ENCODE measurements at places on chromosomes 5 and 9.

GRCh38 chr5:156981481-156981880 lies 18.5 kb upstream of the TIMD4 start:
- no peak for DNase-seq

- DNase-seq: no peak
Measured at GRCh38 chr5:117245130-117245529, 670.5 kb upstream of the SEMA6A start.

- DNase-seq: no peak
Measured at GRCh38 chr9:90296539-90296938, 346.1 kb downstream of the DIRAS2 start.

DNA sequence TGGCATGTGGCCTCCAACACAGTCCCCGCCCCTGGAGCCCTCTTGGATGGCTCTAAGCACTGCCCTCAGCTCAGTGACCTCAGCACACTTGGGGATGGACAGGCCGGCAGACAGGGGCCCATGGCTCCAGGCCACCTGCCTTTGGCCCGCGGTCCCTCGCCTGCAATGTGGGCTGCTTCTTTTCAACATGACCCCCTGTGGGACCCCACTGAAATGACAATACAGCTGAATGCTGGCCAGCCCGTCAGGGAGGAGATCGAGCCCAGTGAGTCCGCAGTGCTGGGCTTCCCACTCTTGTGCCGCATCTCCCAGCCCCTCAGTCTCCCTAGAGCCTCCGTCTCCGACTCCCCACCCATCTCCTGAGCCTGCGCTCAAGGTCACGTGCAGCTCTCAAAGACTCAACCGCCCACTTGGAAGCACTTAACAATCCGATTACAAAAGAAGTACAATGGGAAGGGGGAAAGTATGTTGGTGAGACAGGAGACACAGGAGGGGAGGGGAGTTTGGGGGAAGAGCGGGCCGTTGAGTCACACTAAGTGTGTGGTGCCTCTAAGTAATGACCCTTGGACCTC lies 238.9 kb downstream of the HSPA4 start:
- no peak for DNase-seq

DNA sequence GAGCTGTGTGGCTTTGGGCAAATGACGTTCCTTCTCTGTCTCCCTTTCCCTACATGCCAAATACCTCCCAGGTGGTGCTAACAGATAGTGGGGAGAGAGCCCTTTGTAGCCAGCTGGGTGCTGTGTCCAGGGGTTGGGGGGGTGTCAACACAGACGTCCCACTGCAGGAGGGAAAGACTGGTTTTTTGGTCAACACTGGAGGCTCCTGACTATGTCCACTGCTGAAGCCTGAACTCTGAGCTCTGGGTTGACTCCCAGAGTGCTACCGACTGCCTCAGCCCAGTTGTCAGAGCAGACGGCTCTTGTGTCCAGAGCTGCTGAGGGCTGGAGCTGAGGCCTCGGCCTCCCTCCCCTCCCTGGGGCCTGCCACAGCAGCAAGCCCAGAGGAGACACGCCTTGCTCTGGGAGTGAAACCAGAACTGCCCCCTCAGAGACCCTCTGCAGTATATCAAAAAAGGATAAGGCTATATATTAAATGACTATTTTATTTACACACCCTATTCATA lies 14.8 kb upstream of the SLC25A51 start:
- no peak for DNase-seq

- no peak for DNase-seq
Measured at GRCh38 chr9:134965851-134966250, 48.1 kb upstream of the FCN1 start.

GRCh38 chr9:106689089-106689488 lies 173.9 kb upstream of the ZNF462 start:
- DNase-seq: no peak

DNA sequence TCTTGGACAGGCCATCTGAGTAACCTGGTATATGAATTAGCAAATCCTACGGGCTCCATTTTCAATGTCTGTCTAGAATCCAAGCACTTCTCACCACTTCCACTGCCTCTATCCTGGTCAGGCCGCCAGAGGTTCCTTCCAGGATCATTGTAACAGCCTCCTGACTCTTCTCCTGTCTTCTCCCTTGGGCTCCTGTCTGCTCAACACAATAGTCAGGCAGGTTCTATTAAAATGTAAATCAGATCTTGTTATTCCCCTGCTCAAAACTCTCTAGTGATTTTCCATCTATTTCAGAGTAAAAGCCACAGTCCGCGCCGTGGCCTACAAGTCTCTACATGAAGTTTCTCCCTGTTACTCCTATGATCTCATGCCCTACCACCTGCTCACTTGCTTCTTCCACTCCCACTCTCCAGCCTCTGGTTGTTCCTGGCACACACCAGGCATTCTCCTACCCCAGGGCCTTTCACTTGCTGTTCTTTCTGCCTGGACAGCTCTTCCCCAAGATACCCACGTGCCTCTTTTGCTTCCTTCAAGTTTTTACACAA lies 21.7 kb downstream of the ZNF366 start:
- DNase-seq: no peak

Data from activated naive CD8-positive, alpha-beta T cell treated with anti-CD3 and anti-CD28 coated beads for 36 hours (primary cell).